GDM1 (cell line): ENCODE measurements at places on chromosomes 12 and 14.

- DNase-seq = no peak
Measured at GRCh38 chr12:113940357-113941207, 25.5 kb downstream of the RBM19 start.

GRCh38 chr12:24522736-24523135 lies 426.2 kb downstream of the BCAT1 start:
- DNase-seq = no peak

GRCh38 chr12:103712216-103712615 lies 125.1 kb downstream of the STAB2 start:
- no peak for DNase-seq

- DNase-seq = no peak
Measured at GRCh38 chr14:77603654-77604255, 12.7 kb downstream of the SPTLC2 start.

DNA sequence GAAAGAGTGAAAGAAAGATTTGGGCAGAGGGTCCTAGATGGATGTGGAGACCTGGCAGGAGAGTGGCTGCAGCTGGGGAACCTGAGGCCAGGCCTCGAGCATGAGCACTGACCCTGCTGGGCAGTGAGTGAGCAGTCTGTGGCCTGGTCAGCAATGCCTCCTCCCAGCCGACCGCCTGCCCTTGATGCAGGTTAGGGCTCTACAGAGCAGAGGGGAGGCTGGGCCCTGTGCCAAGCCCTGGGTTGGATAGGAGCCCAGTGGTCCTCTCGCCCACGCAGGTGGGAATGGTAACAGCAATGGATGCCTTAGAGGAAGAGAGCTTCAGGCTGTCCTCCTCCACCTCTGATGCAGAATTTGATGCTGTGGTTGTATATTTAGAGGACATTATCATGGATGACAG lies 59.8 kb downstream of the RAB35 start:
- DNase-seq = no peak

DNA sequence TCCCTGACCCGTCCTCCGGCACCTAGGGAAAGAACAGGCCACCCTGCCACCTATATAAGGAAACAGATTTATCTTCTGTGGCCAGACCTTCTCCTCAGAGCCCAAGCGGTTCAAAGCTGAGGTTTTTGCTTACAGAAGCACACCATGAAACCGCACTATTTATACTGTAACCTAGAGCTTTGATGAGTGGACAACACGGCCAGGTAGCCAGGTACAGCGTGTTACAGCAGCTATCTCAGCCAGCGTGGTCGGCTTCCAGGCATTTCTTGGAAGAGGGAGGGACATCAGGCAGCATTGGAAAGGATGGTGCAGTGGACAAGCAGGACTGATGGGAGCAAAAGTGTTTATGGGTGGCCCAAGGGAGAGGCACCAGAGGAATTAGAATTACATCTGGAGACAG lies 34.4 kb downstream of the TTC7B start:
- DNase-seq = no peak

GRCh38 chr12:116538076-116538591 lies 21.0 kb upstream of the MAP1LC3B2 start:
- no peak for DNase-seq

GRCh38 chr12:110312581-110313360 lies 31.7 kb downstream of the ATP2A2 start:
- no peak for DNase-seq

DNA sequence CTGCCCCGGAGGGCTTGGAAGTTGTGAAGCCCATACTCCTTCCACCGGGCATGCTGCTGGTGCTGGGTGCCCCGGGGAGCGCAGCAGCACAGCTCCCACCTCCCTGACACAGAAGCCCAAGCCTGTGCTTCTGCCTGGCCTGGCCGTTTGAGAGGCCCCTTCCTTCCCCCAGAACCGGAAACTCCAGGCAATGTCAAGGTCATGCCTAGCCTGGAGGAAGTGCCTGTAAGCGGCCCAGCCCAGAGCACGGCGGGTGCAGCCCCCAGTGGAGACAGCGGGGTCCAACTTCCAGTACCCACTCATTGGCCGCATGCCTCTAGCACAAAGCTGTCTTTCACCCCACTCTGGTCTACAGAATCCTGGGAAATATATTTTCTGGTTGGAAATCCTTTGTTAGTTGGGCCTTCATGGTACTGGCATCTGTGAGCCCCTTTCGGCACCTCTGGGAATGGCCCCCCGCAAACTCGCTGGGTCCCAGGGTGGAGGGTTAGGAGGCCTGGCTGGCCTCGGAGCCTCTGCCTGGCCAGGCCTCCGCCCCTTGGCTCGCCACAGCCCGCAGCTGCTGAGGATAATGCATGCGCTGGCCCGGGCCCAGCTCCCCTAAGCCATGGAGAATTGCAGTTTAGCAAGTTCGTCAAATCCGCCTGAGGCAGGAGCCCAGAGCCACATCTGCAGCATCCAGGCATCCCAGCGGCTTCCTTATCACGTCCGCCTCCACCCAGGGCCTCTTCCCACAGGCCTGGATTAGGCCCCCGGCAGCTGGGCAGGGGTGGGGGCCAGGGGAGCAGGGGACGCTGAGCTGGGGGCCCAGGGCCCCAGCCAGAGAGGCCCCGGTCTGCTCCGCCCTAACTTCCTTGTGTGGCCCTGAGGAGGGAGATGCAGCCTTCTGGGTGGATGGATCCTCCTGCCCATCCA lies 48.9 kb upstream of the DLK1 start:
- DNase-seq = peak; percentile 26

GRCh38 chr12:27999521-27999920 lies 27.0 kb upstream of the PTHLH start:
- no peak for DNase-seq

- DNase-seq = no peak
Measured at GRCh38 chr12:122986258-122986871, 5.9 kb downstream of the ARL6IP4 start.

- no peak for DNase-seq
Measured at GRCh38 chr14:34693228-34693939, 21.0 kb downstream of the CFL2 start.

DNA sequence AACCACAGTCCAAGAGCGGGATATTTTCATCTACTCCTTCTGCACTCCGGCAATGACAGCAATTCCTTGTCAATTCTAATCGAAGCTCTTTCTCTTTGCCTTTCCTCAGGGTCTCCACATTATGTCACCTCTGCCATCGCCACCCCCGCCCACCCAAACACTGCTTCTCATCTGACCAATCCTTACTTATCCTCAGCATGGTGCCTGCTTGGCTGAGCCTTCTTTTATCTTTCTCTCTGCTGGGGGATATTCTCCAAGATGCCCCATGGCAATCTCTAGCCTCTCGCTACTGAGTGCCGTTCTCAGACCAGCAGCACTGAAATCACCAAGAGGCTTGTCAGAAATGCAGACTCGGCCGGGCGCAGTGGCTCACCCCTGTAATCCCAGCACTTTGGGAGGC lies 100.6 kb downstream of the PTPRB start:
- no peak for DNase-seq

GRCh38 chr14:64508215-64508776 lies 3.7 kb downstream of the ZBTB1 start:
- no peak for DNase-seq

- no peak for DNase-seq
Measured at GRCh38 chr12:57958061-57958657, 16.8 kb downstream of the ATP23 start.

DNA sequence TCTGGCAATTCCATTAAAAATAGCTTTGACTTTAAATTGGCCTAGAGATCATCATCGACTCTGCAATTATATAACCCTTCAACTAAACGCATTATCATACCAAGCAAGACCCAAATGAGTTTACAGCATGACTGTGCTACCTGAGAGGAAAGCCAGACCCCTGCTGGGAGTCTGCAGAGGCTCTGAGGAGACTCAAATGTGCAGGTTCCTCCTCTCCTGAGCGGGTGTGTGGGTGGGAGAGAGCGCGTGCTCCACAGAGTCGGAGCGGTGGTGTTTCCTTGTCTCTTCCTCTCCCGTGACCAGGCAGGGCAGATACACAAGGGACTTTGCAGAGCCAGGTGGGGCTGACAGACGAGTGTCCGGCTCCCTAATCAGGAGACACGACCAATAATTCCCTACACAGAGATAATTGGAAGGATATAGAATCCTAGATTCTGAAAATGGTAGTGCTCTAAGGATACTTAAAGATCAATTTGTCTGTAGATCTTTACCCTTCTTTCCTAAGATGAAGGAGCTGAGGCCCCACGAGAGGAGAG lies 74.1 kb downstream of the SLC8A3 start:
- DNase-seq = no peak
